ENCODE measurements at places on chromosomes 5 and 9. TPM values are rescaled to one million over a fixed set of nuclear protein-coding genes. Genes with fewer than 3 reads are reported as not detected.

DNA sequence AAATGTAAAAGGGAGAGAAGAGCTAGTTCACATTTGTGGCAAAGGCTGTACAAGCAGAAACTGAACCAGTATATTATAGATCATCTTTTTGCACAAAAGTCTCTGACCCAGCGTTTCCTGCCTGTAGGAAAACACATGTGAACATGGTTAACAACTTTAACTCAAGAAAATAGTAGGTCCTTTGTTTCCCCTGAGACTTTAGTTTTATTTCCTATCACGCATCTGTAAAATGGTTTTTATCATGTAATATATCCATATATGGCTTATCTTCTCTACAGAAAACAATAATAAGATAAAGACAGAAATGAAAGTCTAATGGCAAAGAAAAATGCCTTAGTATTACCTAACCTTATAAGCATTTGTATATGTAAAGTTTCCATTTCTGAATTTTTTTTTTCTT is 2.7 kb downstream of the KIF3A start:
- DNase-seq = no peak

- DNase-seq = peak; percentile 4
Measured at GRCh38 chr9:133754688-133755227, 16.6 kb upstream of the SARDH start.

- no peak for DNase-seq
Measured at GRCh38 chr5:14447958-14448911, 133.4 kb upstream of the OTULINL start.

Gene ADAMTS6
- 0.33 TPM for total RNA-seq

GRCh38 chr5:146848133-146848532 is 30.4 kb downstream of the PPP2R2B start:
- DNase-seq = no peak

Gene CDKN2B-AS1
- not detected for total RNA-seq

DNA sequence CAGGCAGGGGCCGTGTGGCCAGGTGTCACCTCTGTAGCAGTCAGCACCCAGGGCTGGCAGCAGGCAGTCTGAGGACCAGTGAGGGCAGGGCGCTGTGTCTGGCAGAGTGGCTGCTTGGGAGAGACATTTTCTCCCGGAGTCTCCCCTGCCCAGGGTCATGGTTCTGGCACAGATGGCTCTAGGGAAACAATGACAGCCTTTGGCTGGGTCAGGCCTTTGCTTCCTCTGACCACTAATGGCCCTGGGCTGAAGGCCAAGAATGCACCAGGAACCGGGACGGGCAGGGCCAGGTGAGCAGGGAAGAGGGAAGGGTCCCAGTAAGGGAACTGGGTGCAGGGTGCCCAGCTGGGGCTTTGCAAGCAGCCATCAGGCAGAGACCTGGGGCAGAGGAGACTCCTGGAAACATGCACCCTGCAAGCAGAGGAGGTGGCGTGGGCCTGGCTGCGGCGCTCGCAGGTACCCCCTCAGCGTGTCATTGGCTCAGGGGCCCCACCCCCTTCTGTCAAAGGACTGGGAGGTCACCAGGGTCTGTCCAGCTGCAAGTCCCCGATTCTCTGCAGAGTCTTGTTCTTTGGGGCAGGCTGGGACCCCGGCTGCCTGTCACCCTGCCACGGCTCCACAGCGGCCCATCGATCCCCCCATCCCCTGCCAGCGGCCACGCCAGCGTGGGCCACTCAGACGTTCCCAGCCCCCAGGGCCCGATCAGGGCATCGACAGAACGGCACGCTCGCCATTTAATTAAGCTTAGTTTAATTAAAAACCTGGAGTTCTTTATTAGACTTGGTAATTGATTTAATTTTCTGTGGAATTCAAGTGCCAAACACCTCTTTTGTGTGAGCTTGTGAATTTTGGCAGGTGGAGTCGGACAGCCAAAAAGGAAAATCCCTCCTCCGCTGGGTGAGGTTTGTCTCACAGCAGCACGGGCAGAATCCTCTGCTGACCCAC is 18.9 kb upstream of the TMEM250 start:
- no peak for DNase-seq

- DNase-seq = no peak
Measured at GRCh38 chr9:78775696-78776295, 478.9 kb downstream of the PSAT1 start.

Gene FYB1
- total RNA-seq = not detected

- no peak for DNase-seq
Measured at GRCh38 chr9:15935661-15936305, 382.9 kb downstream of the CCDC171 start.
